ENCODE measurements at places on chromosomes 12 and 14. TPM values are rescaled to one million over a fixed set of nuclear protein-coding genes. Genes with fewer than 3 reads are reported as not detected.

Gene RGS6
- total RNA-seq: 9.1 TPM

GRCh38 chr12:124393414-124393790, 98.5 kb downstream of the RFLNA start:
- H3K27ac ChIP-seq: peak overlapping the region; percentile 96
- H3K4me3 ChIP-seq: no peak overlapping the region
- no peaks in the 10 kb centered on the region for H3K36me3 ChIP-seq
- no peaks in the 10 kb centered on the region for H3K27me3 ChIP-seq
- no peak for DNase-seq

Gene ADCY6
- 175 TPM for total RNA-seq

DNA sequence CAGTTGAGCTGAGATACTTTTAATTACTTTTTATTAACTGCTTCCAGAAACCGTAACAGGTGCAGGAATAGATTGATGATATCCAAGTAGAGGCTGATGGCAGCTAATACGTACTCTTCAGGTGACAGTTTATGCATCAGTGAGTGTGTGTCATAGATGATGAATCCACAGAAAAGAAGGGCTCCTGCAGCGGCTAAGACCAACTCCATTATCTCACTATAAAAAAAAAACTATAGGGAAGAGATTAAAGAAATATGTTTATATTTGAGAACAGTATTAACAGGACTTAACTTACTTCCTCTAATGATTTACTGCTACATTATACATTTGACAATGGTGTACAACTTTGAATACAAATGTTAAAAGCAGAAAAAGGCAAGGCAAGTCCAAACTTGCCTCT, 7.4 kb upstream of the LLPH start:
- no peak overlapping the region for H3K4me3 ChIP-seq
- H3K36me3 ChIP-seq: no peaks in the 10 kb centered on the region
- no peak overlapping the region for H3K27ac ChIP-seq
- H3K4me1 ChIP-seq: no peaks in the 10 kb centered on the region
- no peak for DNase-seq
- no peaks in the 10 kb centered on the region for H3K27me3 ChIP-seq

GRCh38 chr14:100775351-100775830, 48.7 kb downstream of the DLK1 start:
- no peak for DNase-seq
- no peak overlapping the region for H3K27ac ChIP-seq
- no peaks in the 10 kb centered on the region for H3K36me3 ChIP-seq
- no peaks in the 10 kb centered on the region for H3K4me1 ChIP-seq
- no peak overlapping the region for H3K4me3 ChIP-seq

GRCh38 chr14:70382536-70382935, 23.1 kb upstream of the COX16 start:
- no peak overlapping the region for H3K4me3 ChIP-seq
- DNase-seq: no peak
- no peaks in the 10 kb centered on the region for H3K27me3 ChIP-seq
- H3K36me3 ChIP-seq: peaks cover 9% of the 10 kb centered on the region

- no peak overlapping the region for H3K27ac ChIP-seq
- H3K36me3 ChIP-seq: no peaks in the 10 kb centered on the region
- no peaks in the 10 kb centered on the region for H3K27me3 ChIP-seq
- H3K4me1 ChIP-seq: peaks cover 12% of the 10 kb centered on the region
- no peak for DNase-seq
These were observed 56.2 kb downstream of the TSPAN9 start for GRCh38 chr12:3133405-3133783.

DNA sequence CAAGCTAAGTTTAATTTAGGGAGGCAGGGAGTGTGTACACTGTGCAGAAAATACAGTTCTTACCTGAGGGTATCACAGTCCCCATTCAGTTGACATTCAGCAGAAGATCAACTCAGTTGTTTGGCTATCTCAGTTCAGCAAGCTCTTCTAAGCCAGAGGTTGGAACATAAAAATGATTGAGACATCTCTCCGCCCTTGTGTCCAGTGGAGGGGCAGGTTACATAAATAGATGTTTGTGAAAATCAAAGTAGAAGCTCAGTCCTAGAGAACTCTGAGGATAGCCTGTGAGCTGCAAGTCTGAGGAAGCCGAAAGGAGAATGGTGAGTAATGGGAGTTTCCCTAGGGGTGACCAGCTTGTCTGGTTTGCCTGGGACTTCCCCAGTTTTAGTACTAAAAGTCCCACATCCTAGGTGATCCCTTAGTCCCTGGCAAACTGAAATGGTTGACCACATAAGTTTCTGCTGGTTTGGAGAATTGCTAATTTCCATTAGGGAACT, 251.4 kb upstream of the ATP2B1 start:
- no peaks in the 10 kb centered on the region for H3K4me1 ChIP-seq
- H3K27me3 ChIP-seq: no peaks in the 10 kb centered on the region
- H3K36me3 ChIP-seq: no peaks in the 10 kb centered on the region

DNA sequence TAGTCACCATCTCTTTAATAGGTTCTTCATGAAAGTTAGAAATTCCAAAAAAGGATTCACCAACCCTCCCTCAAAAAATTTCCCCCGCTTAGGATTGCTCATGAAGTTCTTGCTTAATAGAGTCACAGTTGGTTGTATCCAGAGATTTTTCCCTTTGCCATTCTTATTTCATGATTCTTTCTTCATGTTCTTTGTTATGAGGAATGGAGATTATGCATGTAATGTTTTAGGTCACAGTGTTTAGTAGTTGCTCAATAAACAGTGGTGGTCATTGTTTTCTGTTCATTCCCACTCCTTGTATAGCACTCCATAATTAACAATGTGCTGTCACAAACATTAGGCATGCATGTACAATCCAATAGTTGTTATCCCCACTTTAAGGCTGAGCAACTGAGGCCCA, 51.2 kb upstream of the RTRAF start:
- no peaks in the 10 kb centered on the region for H3K36me3 ChIP-seq
- no peak overlapping the region for H3K27ac ChIP-seq
- H3K4me1 ChIP-seq: no peaks in the 10 kb centered on the region
- DNase-seq: no peak
- no peaks in the 10 kb centered on the region for H3K27me3 ChIP-seq

Gene ALKBH1
- total RNA-seq: 12.6 TPM
